ENCODE measurements at places on chromosomes 1 and 21.

DNA sequence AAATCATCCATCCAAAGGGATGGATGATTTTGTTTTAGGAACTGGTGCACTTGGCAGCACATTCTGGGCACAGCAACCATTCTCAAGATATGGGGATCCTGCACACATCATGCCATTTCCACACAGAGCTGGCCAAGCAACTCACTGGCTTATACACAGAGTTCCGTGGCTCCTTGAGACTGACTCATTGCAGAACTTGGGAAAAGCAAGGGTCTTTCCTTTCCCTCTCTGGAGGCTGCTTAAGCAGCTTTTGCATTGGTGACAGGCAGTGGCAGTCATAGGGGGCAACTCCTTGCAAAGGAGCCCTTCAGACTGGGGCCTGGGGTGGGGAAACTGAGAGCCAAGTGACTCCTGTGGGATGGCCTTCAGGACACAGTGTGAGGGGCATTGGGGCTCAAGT lies 1.9 kb upstream of the MAD2L2 start:
- DNase-seq = no peak

DNA sequence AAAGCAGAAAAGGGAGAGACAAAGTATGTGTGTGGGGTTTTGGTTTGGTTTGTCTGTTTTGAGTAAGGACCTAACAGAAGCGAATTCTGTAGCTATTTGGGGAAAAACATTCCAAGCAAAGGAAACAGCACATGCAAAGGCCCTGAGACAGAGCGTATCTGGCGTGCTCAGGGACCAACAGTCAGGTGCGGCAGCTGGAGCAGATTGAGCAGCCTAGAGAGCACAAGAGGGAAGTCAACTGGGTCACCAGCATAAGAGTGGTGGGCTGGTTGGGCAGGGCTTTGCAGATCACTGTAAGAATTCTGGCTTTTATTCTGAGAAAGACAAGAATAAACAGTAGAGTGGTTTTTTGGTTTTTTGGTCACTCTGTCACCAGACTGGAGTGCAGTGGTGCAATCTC lies 11.8 kb downstream of the TGFBR3 start:
- DNase-seq = no peak

- no peak for DNase-seq
Measured at GRCh38 chr1:183721041-183721440, 67.9 kb upstream of the APOBEC4 start.

DNA sequence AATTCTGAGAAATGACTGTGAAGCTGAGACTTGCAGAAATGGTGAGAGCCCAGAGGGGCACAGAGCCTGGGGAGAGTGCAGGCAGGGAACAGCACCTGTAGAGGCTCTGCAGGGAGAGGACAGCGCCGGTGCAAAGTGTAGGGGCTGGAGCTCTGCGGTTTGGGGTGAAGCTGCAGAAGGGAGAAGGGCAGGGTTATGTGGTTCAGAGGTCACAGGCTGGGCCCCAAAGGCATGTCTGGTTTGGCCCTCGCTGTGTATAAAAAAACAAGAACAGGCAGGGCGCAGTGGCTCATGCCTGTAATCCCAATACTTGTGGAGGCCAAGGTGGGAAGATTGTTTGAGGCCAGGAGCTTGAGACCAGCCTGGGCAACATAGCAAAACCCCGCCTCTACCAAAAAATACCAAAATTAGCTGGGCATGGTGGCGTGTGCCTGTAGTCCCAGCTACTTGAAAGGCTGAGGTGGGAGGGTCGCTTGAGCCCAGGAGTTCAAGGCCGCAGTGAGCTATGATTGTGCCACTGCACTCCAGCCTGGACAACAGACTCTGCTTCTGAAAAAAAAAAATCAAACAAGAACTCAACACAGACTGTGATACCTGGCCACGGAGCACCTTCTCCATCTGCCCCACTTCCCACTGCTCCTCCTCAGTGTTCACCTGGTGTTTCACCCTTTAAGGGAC lies 29.1 kb downstream of the SERINC2 start:
- DNase-seq = no peak

- DNase-seq = no peak
Measured at GRCh38 chr1:157047062-157047410, 1.5 kb upstream of the ARHGEF11 start.

DNA sequence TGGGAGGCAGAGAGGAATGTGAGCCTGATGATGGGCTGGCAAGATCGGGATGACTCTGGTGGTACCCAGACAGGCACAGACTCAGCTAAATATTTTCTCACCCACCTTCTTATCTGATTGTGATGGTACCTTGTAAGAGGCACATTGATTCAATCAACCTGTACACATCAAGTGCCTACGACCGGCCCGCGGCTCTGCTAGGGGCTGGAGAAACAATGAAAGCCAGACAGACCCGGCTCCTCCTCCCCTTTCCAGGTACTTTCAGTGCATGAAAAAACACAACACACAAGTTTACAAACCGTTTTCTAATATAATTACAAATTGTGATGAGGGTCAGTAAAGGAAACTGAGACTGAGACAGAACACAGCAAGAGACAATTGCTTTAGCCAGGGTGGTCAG lies 115.0 kb downstream of the LACTBL1 start:
- no peak for DNase-seq

DNA sequence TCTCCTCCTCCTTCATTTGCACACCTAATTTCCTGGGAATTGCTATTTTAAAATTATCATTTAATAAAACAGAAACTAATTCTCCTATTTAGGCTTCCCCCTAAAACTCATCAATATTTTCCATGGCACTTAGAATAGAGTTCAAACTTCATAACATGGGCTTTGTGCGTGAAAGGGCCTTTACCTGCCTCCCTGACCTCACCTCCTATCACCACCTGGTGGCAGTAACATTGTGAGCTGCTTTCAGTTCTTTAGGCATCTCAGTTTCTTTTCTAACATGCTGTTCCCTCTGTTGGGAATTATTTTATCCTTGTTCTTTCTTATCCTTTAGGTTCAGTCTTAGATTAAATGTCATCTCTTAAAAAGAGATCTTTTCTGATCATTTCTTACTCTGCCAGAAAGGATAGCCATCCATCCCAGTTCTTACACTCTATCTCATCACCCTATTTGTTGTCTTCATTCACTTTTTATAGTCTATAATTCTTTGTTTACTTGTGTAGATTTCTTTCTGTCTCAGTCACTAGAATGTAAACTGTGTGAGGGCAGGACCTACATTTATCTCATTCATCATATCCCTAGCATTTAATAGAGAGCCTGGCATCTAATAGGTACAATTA lies 133.8 kb upstream of the KIAA1614 start:
- DNase-seq = no peak

DNA sequence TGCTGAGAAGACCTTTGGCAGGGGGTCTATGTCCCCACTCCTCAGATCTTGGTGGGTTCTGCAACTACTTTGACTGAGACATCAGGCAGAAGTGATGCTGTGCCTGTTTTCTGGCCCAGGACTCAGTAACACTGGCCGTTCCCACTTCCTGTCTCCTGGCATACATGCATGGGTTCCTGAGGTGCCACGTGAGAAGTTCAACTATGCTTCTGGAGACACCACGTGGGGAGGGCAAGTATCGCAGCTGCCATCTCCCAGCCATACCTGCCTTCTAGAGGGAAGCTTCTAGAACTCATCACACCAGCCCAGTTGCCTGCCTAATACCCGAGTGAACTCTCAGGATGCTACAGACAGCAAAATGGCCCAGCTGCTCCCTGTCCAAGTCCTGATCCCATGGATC lies 65.8 kb downstream of the TRABD2B start:
- DNase-seq = no peak

DNA sequence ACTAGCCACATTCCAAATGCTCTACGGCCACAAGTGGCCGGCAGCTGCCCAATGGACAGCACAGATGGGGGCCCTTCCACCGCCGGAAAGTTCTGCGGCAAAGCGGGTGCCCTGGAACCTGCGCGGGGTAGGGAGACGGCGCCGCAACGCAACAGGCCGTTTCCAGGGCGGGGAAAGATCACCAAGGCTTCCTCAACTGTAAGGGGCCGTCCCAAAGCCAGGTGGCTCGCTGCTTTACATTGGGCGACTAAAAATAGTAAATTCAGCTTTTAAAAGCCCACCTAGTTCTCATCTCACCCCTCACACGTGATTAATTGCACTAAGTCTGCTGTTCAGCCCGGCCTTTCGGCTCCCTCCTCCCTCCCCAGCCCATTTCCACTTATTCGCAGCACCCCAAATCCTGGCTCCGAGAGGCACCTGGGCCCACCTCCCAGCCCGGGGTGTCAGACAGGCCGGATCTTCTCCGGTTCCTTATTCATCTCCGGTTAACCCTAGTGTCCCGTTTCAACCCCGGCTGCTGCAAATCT lies 643 bp downstream of the CFAP298 start:
- no peak for DNase-seq

- peak; percentile 84 for DNase-seq
Measured at GRCh38 chr1:236064674-236065508, at the start of gene NID1. NID1 (minus strand) TSS chr1:236065090; CDS start chr1:236065079, 11 bp downstream.

GRCh38 chr1:78758506-78758905 lies 108.9 kb downstream of the IFI44 start:
- no peak for DNase-seq

- DNase-seq = no peak
Measured at GRCh38 chr1:155968670-155969069, 9.7 kb downstream of the ARHGEF2 start.

GRCh38 chr1:12654004-12654567 lies 10.2 kb downstream of the AADACL4 start:
- no peak for DNase-seq

GRCh38 chr21:25689226-25689625 lies 45.5 kb downstream of the ATP5PF start:
- DNase-seq = no peak

DNA sequence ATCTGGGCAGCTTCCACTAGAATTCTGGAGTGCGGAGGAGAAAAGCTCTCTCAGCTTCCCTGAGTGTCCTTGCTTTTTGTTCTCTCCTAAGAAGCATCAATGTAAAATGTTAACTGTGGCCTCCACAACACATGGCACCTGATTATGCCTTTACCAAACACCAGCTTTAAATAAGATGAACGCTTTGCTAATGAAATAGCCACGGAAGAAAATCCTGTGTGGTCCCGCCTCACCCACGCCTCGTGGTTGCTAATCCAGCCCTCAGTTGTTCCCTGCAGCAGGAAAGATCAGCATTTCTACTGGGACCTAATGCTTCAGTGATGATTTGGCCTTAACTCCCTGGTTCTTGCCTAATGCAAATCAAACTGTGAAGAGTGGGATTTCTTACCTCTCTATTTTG lies 1.8 kb upstream of the ERG start:
- no peak for DNase-seq

GRCh38 chr1:78731674-78732073 lies 82.0 kb downstream of the IFI44 start:
- DNase-seq = no peak

DNA sequence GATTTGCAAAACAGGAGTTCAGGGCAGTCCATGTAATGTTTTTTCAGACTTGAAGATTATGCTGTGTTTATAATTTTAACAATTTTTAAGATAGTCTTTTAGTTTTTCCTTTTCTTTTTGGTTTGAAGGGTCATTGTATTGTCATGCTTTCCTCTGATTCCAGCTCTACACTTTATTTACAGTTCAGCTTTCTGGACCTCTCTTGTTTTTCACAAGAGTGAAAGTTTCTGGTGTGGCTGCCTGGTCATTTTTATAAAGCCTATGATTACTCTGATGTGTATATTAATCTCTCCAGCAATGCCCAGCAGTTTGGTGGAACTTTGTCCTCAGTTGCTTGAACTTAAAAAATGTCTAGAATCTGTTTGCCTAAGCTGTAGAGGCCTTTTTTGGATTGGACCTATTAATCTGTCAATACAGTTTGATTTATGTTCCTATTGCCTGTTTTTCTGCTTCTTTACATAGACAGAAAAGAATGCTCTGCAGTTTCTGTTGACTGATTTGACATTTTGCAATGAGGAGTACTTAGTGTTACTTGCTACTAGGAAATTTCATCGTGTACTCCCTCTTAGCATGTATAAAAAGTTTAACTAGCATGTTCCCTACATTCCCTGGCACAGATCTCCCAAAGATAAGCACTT lies 52.2 kb downstream of the XCL2 start:
- DNase-seq = no peak

GRCh38 chr1:181936269-181936668 lies 125.2 kb downstream of the ZNF648 start:
- DNase-seq = no peak

DNA sequence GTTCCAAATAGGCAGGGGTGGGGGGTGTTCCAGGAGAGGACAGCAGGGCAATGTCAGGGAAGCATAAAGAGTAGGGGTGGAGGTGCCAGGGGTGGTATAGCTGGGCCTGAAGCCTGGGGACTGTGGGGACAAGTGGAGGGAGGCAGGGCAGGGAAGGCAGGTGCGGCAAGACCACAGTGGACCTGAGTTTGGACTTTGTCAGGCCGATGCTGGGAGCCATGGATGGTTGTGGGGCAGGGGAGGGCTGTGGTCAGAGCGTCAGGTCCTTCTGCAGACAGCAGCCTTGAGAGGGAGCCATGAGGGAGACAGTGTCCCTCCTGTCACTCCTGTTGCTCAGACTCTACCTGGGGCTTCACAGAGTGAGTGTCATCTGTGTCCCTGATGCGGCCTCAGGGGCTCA lies 320.3 kb downstream of the PTPRU start:
- DNase-seq = no peak

GRCh38 chr1:52582116-52582696 lies 20.0 kb upstream of the GPX7 start:
- no peak for DNase-seq

- DNase-seq = no peak
Measured at GRCh38 chr1:38541223-38541622, 318.3 kb downstream of the RRAGC start.

- no peak for DNase-seq
Measured at GRCh38 chr1:33358795-33359503, 38.1 kb upstream of the A3GALT2 start.

DNA sequence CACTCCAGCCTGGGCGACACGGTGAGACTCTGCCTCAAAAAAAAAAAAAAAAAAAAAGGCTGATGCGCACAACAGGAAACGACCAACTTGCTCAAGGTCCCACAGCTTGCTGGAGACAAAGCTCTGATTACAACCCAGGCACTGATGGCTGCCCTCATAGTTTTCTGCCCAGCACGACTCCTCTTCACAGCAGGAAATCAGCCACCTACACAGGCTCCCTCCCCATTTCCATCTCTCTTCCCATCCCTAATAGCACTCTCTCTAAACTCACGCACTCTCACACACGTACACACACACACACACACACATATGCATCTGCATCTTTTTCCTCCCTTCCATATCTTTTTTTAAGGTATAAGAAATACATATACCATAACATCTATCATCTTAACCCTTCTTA lies 153.5 kb upstream of the SOD1 start:
- DNase-seq = no peak

DNA sequence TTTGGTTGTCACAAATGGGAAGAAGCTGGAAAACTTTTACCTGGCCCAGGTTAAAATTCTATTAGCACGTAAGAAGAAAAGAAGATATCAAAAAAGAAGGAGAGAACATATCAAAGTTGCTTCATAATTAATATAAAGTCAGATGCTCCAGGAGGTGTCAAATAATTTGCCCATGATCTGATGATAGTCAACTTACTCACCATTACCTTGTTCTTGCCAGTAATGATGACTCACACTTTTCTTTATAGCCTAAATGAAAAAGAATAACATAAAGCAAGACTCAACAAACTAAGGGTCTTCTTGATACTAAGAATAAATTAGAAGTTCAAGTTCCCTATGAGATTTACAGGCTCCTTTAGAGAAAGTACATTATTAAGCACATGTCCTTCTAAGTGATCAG lies 580.4 kb downstream of the TTLL7 start:
- no peak for DNase-seq

Data from HAP-1 (cell line).